ENCODE measurements at places on chromosomes 1 and 21. TPM values are rescaled to one million over a fixed set of nuclear protein-coding genes. Genes with fewer than 3 reads are reported as not detected.

FTCD gene
- 0.30 TPM for total RNA-seq

PLK3 gene
- 27.0 TPM for total RNA-seq

SLC16A4 gene
- total RNA-seq: 10.4 TPM

RHOU gene
- 2.8 TPM for total RNA-seq

SPRR1A gene
- not detected for total RNA-seq

LCE1B gene
- not detected for total RNA-seq

RUNX1 gene
- 49.0 TPM for total RNA-seq

CA14 gene
- total RNA-seq: not detected

KCND3 gene
- 0.14 TPM for total RNA-seq

IQCC gene
- 0.97 TPM for total RNA-seq

EFHD2 gene
- total RNA-seq: 53.1 TPM

MYBPH gene
- 0.30 TPM for total RNA-seq

OR2T35 gene
- total RNA-seq: not detected

RGS5 gene
- total RNA-seq: 33.9 TPM

SFN gene
- 0.14 TPM for total RNA-seq

PRKCZ gene
- 0.55 TPM for total RNA-seq

AGT gene
- 0.09 TPM for total RNA-seq

GJB5 gene
- not detected for total RNA-seq

TAS1R1 gene
- not detected for total RNA-seq

CASZ1 gene
- total RNA-seq: under 0.01 TPM

SPRR3 gene
- not detected for total RNA-seq

RBM11 gene
- not detected for total RNA-seq

ZNF670 gene
- total RNA-seq: 2.2 TPM

GUCA2A gene
- not detected for total RNA-seq

OR2T33 gene
- total RNA-seq: not detected

FCAMR gene
- total RNA-seq: not detected

HPCA gene
- not detected for total RNA-seq

ZNF695 gene
- total RNA-seq: 0.59 TPM

APCS gene
- not detected for total RNA-seq

FAM163A gene
- 0.05 TPM for total RNA-seq

RIPPLY3 gene
- not detected for total RNA-seq

KIF14 gene
- 8.8 TPM for total RNA-seq

HSPA13 gene
- total RNA-seq: 160 TPM

ERICH3 gene
- 0.05 TPM for total RNA-seq

ACOT11 gene
- total RNA-seq: 2.4 TPM

AMY1B gene
- not detected for total RNA-seq

PRPF38A gene
- 10.5 TPM for total RNA-seq

Measured in smooth muscle cell of the umbilical artery (primary cell).